Left kidney (tissue), 8 donors: ENCODE measurements at places on chromosomes 7 and 10.

- DNase-seq = no peak
Measured at GRCh38 chr7:104784686-104785085, 229.3 kb upstream of the KMT2E start.

GRCh38 chr10:13450069-13450468 is 78.7 kb downstream of the BEND7 start:
- DNase-seq = no peak

DNA sequence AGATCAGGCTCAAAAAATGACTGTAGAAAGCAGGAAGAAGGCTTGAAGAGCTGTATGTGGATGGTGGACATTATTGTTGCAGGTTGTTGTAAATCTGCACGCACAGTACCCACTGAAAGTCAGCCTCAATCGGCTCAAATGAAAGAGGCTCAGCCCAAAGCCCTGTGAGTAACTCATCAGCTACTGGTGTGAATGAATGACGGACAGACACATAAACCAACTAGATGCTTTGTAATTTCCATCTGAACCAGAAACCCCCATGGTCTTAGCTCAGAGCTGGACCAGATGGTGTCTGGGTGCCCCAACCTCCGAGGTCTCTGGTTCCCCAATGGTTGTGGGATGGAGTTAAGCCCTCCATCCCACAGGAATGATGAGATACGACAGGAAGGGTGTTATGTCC is 7.4 kb downstream of the CALN1 start:
- DNase-seq = no peak

GRCh38 chr7:151744656-151745638 is 132.0 kb downstream of the PRKAG2 start:
- DNase-seq = no peak

DNA sequence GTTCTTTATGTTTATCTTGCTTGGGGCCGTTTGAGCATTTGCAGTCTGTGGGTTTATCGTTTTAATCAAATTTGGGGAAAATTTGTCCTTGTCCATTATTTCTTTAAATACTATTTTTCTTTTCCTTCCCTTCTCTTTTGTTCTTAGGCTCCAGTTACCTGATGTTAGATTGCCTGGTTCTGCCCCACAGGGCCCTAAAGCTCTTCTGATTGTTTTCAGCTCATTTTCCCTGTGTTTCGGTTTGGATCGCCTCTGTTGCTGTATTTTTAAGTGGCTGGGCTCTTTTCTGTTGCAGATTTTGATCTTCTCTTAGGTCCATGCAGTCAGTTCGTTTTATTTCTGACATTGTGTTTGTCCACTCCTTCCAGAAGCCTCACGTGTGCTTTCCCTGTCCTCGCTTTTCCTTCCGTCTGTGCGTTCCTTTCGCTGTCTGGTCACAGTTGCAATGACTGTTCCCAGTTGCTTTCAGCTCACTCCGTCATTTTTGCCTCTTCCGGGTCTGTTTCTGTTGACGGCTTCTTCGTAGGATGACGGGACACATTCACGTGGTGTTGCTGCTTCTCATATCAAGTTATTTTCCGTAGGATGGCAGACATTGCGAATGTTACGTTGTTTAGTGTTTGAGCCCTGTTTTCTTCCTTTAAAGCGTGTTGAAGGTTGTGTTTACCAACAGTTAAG is 111.4 kb downstream of the INPP5A start:
- no peak for DNase-seq

DNA sequence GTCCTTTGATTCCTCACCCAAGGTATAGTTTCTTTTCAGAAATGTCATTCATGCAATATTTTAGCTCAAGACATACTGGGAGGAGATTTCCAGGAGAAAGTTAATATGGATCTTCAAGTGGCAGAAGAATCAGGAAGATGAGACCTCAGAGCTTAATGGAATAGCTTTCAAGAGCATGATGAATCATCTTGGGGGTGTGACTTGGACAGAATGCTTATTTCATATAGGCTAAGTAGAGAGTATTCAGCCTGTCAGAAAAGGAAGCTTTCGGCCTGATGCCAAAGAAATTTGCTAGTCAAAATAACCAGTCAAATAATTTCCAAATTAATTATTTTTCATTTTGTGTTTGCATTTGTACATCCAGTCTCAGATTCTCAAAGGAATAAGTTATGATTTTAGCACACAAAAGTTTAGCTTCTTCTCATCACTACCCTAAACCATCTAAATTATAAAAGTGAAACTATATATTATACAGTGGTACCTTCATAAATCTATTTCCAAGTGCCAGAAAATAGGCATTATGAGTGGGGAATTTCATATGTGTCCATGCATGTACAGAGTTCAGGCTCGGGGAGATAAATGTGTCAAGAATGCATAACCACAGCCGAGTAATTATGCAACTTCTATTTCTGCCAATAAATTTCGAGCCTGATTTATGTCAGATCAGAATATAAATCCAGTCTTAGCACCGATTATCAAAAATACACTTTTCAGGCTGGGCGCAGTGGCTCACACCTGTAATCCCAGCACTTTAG is 27.3 kb upstream of the CALD1 start:
- no peak for DNase-seq

DNA sequence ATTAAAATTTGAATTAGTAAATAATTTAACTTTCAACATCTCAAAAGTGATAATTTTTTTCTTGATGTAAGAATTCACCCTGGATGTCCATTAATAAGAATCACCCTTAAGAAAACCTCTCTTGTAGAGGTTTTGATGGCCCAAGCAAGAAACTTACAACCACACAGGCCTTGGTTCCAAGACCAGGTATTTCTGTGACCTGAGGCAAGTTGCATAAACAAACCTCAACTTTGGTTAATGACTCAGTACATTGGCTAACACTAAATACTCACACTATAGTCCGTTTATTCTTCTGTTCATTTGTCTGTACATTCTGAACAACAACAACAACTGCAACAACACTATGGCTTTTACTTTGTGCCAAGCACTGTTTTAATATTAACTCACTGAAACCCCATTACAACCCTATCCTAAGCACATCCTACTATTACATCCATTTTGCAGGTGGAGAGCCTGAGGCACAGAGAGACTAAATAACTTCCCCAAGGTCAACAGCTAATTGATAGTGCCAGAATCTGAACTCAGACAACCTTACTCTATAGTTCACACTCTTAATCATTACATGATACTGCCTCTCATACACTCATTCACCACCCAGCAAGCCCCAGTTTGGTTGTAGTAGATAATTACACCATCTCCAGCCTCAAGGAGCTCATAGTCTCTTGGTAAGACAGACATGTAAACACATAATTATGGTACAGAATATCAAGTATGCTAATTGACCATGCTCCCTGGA is 6.6 kb downstream of the ANK3 start:
- DNase-seq = no peak

- no peak for DNase-seq
Measured at GRCh38 chr10:71262027-71262426, 49.7 kb downstream of the UNC5B start.
